H4 (cell line): ENCODE measurements at places on chromosomes 2 and 18.

- DNase-seq = no peak
These were observed 55.3 kb upstream of the HK2 start for GRCh38 chr2:74778381-74779264.

- no peak for DNase-seq
These were observed 195.4 kb upstream of the SIX3 start for GRCh38 chr2:44745922-44746766.

DNA sequence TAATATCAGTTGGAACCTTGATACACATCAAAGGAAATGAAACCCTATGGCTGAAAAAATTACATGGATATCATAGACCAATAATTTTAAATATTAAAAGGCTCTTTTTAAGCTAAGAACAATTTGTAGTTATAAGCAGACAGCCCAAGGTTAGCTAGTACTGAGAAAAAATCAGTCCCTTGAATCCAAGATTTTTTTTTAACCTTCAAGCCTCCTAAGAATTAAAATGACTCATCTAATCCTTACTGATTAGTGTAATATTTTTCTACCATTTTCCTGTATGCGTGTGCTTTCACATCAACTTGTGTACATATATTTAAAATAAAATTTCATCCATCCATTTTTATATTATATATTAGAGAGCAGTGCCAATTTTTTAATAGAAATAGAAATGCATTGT lies 1004.9 kb upstream of the ZEB2 start:
- no peak for DNase-seq

DNA sequence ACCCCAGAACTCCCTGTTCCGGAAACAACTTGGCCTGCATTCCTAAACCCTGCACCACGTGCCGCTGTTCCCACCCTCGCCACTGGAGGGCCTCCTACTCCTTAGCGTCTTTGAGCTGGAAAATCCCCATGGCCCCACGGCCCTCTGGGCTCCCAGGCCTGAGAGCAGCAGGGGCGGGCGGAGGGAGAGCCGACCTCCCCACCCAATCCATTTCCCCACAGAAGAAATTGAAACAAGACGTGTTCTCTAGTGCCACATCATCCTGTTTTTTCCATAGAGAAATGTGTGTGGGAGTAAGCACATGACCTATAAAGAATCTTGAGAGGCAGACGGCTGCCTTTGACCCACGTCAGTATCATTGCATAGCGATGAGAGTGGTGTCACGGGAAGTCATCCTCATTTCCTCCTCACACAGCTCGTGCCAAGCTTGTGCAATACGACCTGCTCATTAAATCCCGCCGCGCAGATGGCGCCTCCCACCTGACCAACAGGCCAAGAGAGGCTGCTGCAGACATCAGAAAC lies 79.2 kb downstream of the LAMA1 start:
- DNase-seq = peak; percentile 90
